ENCODE measurements at places on chromosomes 3 and 15.

DNA sequence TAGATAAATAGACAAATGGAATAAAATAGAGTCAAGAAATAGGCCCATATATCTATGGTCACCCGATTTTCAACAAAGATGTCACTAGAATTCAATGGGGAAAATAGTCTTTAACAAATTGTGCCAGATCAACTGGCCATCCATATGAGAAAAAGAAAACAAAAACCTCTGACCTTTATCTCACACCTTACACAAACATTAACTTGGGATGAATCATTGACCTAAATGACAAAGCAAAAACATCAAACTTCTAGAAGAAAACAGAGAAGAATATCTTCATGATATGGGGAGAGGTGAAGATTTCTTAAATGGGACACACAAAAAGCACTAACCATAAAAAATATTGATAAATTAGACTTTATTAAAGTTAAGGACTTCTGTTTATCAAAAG, 31.9 kb downstream of the ITGA11 start:
- DNase-seq = no peak

DNA sequence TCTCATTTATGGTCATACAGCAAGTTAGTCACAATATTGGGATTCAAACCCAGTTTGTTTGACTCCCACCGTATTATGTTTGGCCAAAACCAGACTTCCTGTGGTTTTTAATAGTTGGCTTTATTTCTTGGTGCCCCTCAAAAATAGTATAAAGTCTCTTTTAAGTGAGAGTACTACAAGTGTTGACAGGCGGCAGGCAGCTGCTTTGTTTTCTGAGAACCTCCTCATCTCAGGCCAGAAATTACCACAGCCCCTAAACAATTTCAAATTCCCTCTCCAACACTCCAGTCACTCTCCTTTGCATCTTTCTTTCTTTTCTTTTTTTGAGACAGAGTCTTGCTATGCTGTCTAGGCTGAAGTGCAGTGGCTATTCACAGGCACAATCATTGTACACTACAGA, 121.5 kb downstream of the POLR2M start:
- no peak for DNase-seq

GRCh38 chr3:72951259-72951722, 45.3 kb upstream of the PPP4R2 start:
- DNase-seq = no peak

DNA sequence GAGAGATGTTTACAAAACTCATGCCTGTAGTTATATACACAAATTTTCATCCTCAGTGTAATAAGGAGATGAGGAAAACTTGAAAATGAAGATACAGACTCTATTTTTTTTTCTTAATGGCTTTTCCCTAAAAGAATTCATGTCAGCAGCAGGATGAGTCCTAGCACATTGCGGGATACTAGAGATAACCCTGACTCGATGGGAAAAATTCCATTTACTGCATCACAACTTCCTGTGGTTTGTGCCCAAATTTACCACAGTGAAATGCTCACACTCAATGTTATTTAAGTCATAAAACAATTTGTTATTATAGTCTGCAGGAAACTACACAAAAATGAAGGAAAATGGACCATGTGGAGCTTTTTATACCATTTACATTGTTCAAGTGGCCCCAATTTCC, 581.9 kb upstream of the ZNF717 start:
- no peak for DNase-seq

GRCh38 chr3:97975466-97975865, 3.2 kb upstream of the RIOX2 start:
- no peak for DNase-seq

DNA sequence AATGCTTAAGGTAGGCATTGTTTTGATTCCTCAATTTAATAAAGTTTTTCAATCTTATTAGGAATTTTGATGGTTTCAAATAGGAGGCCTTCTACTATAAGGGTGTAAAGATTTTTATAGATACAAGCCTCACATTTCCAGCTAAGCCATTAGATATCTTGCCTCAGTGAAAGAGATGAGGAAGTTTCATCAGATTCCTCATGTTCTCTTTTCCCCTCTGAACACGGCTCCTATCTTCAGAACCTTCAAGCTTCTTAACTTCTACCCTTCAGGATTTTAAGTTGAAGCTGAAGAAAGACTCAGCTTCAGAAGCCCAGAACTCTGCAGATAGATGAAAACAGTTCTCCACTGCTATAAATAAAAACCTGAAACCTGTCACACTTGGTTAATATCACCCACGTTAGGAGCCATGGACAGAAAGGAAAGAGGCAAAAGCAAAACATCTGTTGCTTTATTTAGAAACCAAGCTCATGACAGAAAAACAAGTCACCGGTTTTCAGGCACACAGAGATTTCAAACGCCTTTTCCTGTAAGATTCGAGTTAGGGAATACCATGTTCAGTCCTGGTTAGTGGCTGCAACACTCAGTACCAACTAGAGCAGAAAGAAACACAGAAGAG, 82.2 kb upstream of the GOLGA8B start:
- DNase-seq = no peak

DNA sequence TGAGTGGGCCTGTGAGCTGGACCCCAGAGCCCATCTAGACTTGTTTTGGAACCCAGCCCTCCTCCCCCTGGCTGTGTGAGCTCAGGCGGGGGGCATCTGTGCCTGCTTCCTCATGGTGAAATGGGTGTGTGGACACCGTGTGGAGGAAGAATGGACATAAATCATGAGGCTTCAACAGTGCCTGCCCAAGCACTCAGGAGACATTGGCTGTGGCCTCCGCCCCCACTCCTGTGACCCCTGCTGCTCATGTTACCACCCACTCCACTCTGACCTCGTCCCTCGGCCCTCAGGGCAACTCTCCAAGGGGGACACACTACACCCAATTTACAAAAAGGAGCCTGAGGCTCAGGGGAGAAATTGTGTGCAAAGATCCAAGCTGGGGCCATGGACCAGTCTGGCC, 16.6 kb downstream of the TPRA1 start:
- no peak for DNase-seq

DNA sequence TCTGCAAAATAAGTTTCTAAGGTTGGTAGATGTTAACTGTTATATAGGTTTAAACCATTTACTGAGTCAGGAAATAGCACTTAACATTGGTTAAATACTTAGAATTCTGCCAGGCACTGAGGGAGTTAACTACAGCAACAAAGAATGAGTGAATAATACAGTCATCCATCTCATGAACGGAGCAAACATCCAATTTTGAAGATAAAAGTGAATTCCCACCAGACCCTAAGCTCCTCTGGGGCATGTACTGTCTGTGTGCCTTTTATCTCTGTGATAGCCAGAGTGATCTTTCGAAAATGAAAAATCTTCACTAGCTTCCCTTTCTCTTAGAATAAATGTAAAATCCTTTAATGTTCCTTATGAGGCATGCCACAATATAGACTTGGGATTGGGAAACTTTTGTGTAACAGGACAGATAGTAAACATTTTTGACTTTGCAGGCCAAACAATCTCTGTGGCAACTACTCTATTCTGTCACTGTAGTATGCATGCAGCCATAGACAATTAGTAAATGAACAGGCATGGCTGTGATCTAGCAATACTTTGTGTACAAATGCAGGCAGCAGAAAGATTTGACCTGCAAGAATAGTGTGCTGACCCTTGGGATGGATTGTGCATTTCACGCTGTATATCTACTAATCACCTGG, 294.5 kb upstream of the LMCD1 start:
- DNase-seq = no peak

GRCh38 chr3:136838641-136839555, 20.0 kb downstream of the SLC35G2 start:
- DNase-seq = no peak

- no peak for DNase-seq
Measured at GRCh38 chr15:74406992-74407705, 26.6 kb downstream of the SEMA7A start.

GRCh38 chr3:43996379-43997301, 245.0 kb upstream of the TOPAZ1 start:
- peak; percentile 9 for DNase-seq

- no peak for DNase-seq
Measured at GRCh38 chr15:29480949-29481348, 211.3 kb upstream of the NSMCE3 start.

GRCh38 chr3:123066599-123066895, 278 bp upstream of the PDIA5 start:
- DNase-seq = no peak

- no peak for DNase-seq
Measured at GRCh38 chr3:194870394-194871110, 184.9 kb downstream of the FAM43A start.

- DNase-seq = no peak
Measured at GRCh38 chr3:127120851-127121647, 71.9 kb upstream of the PRR23E start.

GRCh38 chr15:37109872-37110572, 9.7 kb upstream of the MEIS2 start:
- DNase-seq = no peak

- no peak for DNase-seq
Measured at GRCh38 chr3:169836078-169836941, 23.6 kb upstream of the LRRC34 start.

DNA sequence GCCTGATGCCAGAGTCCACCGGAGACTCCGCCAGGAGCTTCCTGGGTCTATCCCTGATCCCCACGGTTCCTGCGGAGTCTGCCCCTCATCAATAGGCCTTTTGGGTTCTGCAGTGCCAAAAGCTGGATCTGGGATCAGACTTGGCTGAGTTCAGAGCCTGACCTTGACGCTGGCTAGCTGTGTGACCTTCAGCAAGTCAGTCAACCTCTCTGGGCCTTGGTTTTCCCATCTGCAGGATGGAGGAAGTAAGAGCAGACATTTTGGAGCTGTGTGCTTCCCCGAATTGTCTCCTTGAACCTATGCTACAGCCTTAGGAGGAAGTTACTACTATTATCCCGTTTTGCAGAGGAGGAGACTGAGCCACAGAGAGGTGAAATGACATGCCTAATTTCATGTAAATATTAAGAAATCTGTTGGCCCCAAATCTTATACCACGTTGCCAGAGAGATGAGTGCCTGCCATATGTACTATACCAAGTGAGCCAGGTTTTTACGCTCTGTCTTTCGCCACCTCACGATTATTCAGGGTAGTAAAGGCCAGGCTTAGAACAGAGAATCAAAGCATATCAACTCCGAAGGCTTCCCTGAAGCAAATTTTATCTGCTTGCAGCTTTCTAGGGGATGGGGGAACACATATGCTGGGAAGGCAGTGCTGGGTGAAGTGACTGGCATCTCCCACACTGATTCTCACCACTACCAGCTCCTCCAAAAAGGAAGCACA, 112.5 kb downstream of the SRGAP3 start:
- DNase-seq = no peak

DNA sequence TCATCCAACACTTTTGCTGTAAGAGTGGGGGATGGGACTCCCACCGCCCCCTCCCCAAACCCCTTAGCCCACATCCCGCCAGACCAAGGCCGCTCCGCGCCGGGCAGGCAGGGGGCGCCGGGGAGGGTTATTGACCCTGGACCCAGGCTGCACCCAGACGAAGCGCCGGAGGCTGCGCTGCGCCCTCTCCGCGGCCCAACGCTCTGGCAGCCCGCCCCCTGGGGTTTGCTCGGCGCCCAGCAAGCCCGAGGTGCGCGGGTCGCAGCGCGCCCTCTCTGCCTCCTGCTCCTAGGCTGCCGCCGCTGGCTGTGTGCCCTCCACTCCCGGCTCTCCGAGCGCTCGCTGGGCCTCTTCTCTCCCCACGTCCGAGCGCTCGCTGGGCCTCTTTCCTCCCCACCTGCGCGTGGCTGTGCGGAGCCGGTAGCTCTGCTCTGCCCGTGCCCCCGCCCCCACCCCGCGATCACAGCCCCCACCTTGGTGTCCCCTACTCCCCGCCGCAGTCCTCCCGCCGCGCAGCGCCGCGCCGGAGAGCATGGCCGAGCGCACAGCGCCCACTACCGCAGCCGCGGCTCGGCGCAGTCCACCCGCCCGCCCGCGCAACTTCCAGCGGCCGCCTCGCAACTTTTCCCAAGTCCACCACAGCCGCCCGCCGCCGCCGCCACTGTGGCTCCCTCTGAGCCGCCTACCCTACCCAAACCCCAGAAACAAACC, 1.2 kb downstream of the MECOM start:
- DNase-seq = peak; percentile 45

GRCh38 chr3:197952440-197952839, 2.5 kb downstream of the RPL35A start:
- no peak for DNase-seq

- no peak for DNase-seq
Measured at GRCh38 chr15:39885099-39885777, 34.8 kb downstream of the GPR176 start.

DNA sequence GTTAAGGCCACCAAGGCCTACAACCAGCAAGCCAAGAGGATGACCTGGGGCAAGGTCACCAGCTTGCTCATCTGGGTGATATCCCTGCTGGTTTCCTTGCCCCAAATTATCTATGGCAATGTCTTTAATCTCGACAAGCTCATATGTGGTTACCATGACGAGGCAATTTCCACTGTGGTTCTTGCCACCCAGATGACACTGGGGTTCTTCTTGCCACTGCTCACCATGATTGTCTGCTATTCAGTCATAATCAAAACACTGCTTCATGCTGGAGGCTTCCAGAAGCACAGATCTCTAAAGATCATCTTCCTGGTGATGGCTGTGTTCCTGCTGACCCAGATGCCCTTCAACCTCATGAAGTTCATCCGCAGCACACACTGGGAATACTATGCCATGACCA, 3.6 kb downstream of the CXCR6 start:
- DNase-seq = no peak

DNA sequence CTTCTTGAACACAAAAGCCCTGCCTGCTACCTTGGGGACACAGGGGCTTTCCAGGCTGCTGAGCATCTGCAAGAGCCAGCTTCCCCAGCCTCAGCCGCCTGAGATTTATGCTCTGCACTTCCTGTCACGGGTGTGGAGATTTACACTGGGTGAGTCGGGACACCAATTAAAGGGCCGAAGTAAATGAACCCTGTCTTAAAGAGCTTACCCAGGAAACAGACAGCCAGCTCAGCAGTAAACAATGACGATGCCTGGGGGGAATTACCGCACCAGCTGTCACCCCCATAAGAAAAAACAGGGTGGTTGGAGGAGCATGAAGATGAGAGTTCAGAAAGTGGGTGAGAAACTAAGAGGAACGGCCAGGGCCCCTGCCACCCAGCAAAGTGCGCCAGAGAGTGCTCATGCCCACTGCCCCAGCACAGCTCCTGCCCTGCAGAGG, 37.5 kb upstream of the IQSEC1 start:
- DNase-seq = no peak

DNA sequence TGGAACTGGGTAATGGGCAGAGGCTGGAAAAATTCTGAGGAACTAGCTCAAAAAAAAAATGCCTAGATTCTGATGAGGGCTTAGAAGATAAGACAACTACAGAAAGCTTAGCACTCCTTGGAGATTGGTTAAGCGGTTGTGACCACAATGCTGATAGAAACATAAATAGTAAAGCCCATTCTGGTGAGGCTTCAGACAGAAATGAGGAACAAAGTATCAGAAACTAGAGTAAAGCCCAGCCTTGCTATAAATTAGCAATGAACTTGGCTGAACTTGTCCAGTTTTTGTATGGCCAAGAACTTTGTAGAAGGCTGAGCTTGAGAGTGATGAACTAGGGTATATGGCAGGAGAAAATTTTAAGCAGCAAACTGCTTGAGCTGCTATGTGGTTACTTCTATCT, 25.4 kb downstream of the GOLGB1 start:
- no peak for DNase-seq

GRCh38 chr3:127407026-127407939, 119.4 kb upstream of the PRR20G start:
- DNase-seq = no peak

- no peak for DNase-seq
Measured at GRCh38 chr3:113255854-113256615, 44.7 kb downstream of the BOC start.
